ENCODE measurements at places on chromosomes 12 and 14. TPM values are rescaled to one million over a fixed set of nuclear protein-coding genes. Genes with fewer than 3 reads are reported as not detected.

PRMT5 gene
- total RNA-seq: 98.7 TPM

ADAM20 gene
- total RNA-seq: 1.2 TPM

KRT84 gene
- total RNA-seq: not detected

SIX4 gene
- total RNA-seq: 3.1 TPM

GRCh38 chr14:32473464-32473855, 144.4 kb downstream of the AKAP6 start:
- no peak for ATAC-seq

DNA sequence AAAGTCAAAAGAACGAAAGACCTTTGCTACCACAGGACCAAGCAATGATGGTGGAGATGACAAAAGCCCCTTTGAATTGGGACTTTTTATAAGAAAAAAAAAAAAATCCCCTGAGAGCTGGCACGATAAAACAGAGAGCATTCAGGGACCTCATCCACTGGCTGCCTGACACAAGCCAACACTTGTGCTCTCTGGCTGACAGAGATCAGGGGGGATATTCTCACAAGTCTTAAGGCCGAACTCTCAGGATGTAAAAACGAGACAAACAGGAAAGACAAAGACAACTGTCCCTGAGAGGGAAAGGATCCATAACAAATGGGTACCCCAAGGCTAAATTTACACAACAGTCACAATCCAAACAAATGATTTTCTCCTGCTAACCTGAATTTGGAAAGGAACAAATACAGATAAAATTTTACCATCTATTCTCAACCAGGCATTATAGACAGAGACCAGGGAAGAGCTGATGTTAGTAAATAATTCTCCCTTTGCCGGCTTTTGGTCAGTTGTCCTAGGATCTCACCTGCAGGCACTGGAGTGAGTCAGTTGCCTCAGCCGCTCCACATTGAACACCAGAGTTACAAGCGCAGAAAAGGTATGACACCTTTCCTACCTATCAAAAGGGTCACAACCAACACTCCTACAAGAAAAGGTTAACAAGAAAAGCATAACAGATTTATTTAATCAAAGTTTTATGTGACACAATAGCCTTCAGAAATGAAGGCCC, 37.9 kb upstream of the GARIN6 start:
- ATAC-seq: no peak

- ATAC-seq: no peak
These were observed 42.7 kb upstream of the ALX1 start for GRCh38 chr12:85237327-85237726.

DNA sequence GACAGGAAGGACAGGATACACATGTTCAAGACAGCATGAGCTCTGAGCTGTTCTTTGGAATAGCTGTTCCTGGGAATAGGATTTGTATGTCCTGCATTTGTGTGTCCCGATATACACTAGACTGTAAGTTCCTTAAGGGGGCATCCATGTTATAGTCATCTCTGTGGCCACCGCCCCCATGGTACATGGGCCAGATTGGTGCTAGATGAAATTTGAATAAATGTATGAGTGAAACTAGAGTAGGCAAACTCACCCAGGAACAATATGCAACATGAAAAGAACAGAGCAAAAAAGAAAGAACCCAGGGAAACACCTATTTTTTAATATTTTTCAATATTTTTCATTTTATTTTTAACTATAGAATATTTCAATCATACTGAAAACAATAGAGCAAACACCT, 25.1 kb upstream of the KRT77 start:
- no peak for ATAC-seq

- ATAC-seq: no peak
These were observed 181.9 kb downstream of the PRKCH start for GRCh38 chr14:61503167-61503801.

DNA sequence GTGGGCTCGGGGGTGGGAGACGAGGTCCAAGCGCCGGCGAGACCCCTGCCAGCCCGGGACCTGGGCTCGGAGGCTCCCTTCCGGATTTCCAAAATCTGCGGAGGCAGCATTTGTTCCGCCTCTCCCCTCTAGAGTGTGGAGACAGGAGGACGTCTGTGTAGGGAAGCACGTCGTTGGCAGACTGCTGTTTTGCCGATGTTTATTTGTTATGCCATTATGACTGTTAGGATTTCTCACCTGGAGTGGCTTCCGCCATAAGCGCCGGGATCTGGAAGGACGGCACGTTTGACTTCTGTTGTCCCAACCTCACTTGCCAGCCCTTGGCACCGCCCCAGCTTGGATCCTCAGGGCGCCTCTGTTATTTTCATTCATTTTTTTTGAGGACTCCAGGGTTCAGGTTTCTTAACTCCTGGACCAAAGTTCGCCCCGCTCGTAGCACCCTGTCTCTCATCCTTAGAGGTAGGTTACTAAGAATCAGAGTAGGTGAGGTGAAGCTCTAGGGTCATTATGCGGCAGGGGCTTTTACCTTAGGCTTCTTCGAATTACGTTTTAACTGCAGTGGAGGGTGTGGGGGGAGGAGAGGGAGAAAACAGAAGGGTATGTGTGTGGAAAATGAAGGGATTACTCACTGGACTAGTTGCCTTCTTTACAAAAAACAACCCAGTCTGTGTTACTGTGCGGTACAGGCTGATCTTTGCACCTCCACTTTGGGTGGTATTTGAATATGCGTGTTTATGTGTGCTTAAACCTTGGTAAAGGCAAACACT, 547 bp upstream of the PYGL start:
- ATAC-seq: no peak

DNA sequence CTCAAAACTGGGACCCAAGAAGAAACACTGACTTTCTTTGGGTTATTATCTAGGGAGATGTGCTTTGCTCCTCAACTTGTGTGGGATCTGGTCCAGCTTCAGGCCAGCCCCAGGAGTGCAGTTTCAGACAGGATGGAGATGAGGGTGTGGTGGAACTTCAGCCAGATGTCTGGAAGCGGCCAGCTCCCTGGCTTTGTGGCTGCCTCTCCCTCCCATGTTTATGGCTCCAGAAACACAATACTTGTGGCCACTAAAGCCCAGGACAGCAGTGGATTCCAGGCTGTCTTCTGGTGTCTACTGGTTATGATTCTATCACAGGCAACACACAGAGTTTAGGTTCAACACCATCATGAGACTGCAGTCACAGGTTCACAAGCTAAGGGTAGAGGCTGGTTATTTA, 44.2 kb upstream of the EMP1 start:
- ATAC-seq: peak; percentile 100

DNA sequence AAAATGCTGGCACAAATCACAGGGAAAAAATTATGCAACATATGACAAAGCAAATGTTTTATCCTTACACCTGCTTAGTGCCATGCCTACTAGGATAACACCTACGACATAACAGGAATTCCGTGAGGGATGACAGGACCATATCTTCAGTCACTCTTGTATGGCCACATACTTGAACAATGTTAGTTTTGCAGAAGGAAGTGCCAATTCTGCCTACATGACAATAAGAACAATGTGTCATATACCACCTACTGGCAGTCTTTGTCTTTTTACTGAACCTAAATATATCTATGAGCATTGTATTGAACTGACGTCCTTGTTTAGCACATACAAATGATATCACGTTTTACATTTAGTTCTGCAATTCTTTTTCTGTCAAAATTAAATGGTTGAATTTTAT, 234.0 kb downstream of the ADAMTS20 start:
- ATAC-seq: no peak

DNA sequence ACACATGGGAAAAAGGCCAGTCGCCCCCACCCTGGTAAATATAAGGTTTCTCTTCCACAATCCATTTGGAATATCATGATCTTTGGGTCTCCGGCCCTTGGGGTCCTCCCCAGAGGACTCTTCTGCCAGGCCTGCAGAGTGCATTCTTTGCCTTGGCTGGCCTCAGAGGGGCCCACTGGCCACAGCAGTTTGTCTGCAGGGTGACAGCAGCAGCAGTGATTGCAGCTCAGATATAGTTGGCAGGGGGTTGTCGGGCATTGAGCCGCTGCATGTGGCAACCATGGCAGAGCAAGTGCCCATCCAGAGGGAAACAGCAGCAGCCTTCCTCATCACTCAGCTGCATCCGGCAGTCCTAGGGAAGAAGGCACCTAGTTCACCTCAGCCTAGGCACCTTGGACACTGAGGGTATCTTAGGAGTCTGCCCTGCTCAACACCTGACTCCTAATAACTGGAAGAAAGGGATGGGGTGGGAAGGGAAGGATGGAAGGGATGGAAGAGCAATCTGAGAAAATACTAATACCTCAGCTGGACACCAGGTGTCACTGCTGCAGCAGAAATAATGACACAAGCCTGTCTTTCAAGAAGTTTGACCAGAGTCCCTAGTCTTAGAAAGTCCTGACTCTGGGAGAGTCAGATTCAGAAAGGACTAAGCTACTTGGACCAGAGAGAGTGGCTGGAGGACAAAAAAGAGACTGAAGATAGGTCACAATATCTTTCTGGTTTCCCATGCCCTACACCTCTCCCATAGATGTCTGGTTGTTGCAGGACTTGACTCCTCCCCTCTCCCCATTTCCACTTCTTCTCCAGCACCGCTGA, 8.9 kb downstream of the AJUBA start:
- ATAC-seq: peak; percentile 54

DNA sequence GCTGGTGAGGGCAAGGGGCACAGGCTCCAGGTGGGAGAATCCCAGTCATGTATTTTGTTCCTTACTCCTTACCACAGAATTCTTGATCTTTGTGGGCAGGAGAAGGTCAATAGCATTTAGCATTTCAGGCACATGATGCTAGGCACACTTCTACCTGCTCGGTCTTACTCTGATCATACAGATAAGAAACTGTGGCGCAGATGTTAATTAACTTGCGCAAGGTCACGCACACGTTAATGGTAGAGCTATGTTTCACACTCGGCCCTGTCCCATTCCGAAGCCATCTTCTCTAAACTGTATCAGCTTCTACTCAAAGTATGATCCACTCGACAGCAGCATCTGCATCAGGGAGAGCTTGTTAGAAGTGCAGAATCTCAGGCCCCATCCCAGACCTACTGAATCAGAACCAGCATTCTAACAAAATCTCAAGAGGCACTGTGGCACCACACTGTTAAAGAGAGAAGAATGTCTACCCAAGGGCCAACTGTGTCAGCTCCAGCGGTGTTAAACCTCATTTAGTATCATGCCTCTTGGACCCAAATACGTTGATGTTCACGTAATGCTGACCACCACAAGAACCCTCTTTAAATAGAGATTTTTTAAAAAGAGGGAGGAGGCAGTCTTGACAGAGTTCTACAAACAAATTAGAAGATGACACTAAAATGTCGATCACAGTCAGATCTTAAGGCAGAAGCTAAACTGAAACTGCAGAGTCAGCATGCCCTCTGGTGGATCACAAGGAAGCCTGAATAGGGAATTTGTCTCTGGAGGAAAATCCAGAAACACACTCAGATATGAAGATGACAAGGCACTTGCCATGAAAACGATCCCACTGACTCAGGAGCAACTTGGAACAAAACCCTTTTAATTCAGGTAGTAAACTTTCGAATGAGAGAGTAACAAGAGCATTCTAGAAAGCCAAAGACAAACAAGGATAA, 7.3 kb downstream of the STXBP6 start:
- ATAC-seq: peak; percentile 51

All from motor neuron (in vitro differentiated cells).